Activated naive CD8-positive, alpha-beta T cell treated with anti-CD3 and anti-CD28 coated beads for 36 hours (primary cell): ENCODE measurements at places on chromosomes 6 and 20. TPM values are rescaled to one million over a fixed set of nuclear protein-coding genes. Genes with fewer than 3 reads are reported as not detected.

Gene MYL9
- 0.12 TPM for total RNA-seq

Gene MUCL3
- total RNA-seq: not detected

Gene KCNB1
- total RNA-seq: not detected

Gene RSPH4A
- total RNA-seq: 0.23 TPM

Gene ENPP3
- 0.45 TPM for total RNA-seq

Gene SAPCD1
- 7.6 TPM for total RNA-seq

Gene OOEP
- not detected for total RNA-seq

Gene CAGE1
- 0.10 TPM for total RNA-seq

Gene EDN3
- total RNA-seq: not detected

Gene PRDM1
- 13.4 TPM for total RNA-seq

Gene REM1
- not detected for total RNA-seq

Gene EYS
- total RNA-seq: not detected

Gene PRR18
- 0.08 TPM for total RNA-seq

Gene SPTLC3
- total RNA-seq: 1.7 TPM

Gene FRMD1
- total RNA-seq: not detected

Gene GGTLC1
- not detected for total RNA-seq

Gene KCNK16
- total RNA-seq: not detected

Gene NNAT
- 0.36 TPM for total RNA-seq

Gene BACH2
- 78.0 TPM for total RNA-seq

Gene ERVFRD-1
- not detected for total RNA-seq

Gene PTGIS
- total RNA-seq: 0.08 TPM

Gene PIM1
- total RNA-seq: 166 TPM

Gene MYCT1
- not detected for total RNA-seq

Gene GRIK2
- not detected for total RNA-seq

Gene C6orf141
- total RNA-seq: 0.33 TPM
